ENCODE measurements at places on chromosomes 1 and 21.

- DNase-seq, result no peak
These were observed 18.4 kb downstream of the H6PD start for GRCh38 chr1:9253004-9253403.

DNA sequence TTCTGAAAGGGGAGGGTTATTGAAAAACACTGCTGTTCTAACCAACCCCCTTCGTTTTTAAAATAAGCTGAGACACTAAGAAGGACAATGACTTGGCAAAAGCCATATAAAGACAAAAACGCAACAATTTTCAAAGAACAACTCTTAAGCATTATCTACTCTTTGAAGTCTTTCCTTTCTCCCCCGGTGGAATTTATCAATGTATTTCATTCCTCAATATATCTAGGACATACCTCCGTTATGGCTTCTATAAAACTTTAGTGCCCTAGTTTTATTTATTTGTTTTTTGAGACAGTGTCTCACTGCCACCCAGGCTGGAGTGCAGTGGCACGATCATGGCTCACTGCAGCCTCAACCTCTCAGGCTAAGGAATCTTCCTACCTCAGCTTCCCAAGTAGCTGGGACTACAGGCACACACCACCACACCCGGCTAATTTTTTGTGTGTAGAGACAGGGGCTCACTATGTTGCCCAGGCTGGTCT, 3.2 kb downstream of the NRDC start:
- DNase-seq, result no peak

DNA sequence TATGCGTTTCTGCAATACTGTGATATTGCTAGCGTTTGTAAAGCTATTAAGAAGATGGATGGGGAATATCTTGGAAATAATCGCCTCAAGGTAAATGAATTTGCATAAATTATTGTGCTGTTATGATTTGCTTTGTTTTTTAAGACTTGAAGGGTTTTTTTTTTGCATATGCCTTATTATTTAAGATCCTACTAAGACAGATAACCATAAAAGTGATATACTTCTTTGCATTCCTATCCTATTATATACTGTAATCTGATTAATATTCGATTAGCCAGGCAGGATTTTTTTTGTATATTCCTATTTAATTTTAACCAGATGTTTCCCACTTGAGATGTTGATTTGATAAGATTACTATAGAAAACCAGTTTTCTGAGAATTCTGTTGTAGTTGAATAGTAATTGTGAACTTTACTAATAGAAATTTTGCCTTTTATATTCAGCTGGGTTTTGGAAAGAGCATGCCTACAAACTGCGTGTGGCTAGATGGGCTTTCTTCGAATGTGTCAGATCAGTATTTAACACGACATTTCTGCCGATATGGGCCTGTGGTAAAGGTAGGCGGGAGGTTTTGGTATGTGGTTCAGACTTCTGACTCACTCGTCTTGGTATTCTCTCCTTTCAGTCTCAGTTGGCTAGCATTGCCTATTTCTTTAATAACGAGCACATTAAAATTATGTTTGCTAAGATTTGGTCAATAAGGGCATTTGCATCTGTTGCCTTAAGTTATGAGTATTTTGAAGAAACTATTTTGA, 56.8 kb downstream of the ZBTB17 start:
- no peak for DNase-seq

- no peak for DNase-seq
These were observed 100.8 kb upstream of the SLC45A1 start for GRCh38 chr1:8217011-8217711.

DNA sequence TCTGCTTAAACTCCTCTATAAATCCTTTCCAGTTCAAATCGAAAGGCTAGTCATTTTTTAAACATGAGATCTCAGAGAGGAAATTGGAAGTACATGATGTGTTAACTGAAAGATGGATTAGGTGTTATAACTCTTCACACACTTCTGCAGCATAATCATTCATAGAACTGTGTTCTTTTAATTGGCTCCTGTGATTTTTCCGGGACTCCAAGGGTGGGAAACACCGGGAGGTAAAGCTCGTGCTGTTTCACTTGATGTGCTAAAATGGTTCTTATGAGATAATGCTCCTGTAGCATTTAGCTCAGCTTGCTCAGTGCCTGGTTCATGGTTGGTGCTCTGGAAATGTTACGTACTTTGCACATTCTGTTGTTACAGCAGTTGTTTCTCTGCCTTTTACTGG, 40.2 kb downstream of the CC2D1B start:
- DNase-seq, result no peak

DNA sequence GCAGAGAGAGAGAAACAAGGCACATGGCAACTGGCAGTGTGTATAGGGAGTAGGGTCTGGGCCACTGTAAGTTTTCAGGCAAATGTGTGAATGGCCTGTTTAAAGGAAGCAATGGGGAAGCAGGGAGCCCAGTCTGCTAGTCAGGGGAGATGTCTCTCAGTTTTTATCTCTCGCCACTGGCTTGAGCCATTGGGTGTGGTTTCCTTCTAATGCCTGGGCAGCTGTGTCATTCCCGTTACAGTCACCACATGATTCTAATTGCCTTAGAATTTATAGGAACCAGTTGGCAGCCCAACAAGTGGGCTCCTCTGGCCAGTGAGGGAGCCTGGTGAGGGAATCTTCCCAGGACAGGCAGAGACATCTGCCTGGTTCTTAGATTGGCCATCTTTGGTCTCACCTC, 182.4 kb downstream of the DISC1 start:
- DNase-seq, result no peak

- no peak for DNase-seq
These were observed 252.0 kb downstream of the RHOU start for GRCh38 chr1:228987286-228987685.

DNA sequence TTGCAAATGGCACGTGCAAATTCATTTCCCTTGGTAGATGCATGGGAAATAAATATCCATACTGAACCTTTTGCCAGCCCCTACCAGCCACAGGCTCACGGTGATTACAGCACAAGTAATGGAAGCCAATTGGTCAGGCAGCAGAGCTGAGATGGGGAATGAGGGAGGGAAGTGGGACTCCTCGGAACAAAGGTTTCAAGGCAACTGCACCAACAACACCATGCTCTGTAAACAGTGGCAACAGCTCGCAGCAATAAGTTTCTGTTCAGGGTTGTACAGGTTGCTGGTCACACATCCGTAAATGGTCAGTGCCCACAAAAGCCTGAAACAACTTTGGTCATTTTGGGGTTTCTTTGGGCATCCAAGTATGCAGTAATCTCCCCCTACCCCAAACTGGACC, 62.7 kb upstream of the LPGAT1 start:
- no peak for DNase-seq

GRCh38 chr1:29513357-29513756, 277.0 kb downstream of the PTPRU start:
- DNase-seq, result peak; percentile 47

- DNase-seq, result no peak
These were observed 464.2 kb downstream of the DISC1 start for GRCh38 chr1:232090816-232091215.

DNA sequence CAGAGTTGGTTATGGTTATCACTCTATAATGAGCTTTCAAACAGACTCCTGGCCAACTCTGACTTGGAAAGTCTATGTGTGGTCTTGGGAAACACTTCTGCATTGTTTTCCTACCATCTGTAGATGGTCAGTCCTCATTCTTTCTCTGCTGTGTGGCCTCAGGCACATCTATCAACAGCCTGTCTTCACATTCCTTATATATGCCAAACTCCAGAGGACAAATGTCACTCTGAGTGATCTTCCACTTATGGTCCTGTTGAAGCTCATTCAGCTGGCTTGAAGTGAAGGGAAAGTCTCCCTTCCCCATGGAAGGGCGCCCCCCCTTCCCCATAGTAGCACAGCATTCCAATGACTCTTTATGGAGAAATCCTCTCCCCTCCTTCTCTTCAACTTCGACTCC, 58.7 kb downstream of the VANGL2 start:
- no peak for DNase-seq

- DNase-seq, result no peak
These were observed 75.1 kb downstream of the PHTF1 start for GRCh38 chr1:113684153-113684541.

DNA sequence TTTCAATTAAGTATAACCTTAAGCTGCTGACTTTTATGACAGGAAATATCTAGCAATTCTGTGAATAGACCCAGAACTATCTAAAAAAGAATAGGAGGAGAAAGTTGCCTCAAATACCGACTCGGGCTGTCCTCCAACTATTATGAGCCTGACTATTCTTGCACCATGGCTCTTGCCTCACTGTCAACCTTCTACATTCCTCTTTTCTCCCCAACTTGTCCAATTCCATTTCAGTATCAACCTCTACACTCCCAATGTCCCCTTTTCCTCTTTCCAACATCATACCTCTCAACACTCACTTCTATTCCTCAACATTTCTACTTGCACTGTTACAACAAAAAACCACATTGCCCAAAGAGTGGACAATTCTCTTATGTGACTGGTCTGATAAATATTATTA, 2.3 kb downstream of the ZZZ3 start:
- no peak for DNase-seq

- DNase-seq, result no peak
These were observed 26.0 kb downstream of the RPS6KA1 start for GRCh38 chr1:26555550-26555981.

- DNase-seq, result peak; percentile 53
These were observed at the start of gene MACF1 for GRCh38 chr1:39204441-39205081. Gene MACF1 (plus strand): TSS chr1:39204695. CDS start chr1:39205023, 328 bp downstream.

DNA sequence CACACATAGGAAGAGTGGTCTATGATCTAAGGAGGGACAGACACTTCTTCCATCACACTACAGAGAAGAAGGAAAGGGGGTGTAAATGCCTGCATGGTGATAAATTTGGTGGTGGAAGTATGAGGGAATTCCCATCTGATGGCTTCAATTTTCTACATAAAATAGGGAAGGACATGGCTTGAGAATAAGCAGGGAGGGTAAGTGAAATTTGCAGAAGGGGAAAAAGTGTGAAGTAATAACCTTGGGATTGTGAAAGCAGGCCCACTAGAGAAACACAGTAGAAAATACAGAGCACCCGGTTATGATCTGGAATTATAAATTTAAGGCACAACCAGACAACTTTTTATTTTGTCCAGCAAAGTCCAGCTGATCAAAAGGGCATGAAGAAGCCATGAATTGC, 22.7 kb upstream of the HIVEP3 start:
- no peak for DNase-seq

DNA sequence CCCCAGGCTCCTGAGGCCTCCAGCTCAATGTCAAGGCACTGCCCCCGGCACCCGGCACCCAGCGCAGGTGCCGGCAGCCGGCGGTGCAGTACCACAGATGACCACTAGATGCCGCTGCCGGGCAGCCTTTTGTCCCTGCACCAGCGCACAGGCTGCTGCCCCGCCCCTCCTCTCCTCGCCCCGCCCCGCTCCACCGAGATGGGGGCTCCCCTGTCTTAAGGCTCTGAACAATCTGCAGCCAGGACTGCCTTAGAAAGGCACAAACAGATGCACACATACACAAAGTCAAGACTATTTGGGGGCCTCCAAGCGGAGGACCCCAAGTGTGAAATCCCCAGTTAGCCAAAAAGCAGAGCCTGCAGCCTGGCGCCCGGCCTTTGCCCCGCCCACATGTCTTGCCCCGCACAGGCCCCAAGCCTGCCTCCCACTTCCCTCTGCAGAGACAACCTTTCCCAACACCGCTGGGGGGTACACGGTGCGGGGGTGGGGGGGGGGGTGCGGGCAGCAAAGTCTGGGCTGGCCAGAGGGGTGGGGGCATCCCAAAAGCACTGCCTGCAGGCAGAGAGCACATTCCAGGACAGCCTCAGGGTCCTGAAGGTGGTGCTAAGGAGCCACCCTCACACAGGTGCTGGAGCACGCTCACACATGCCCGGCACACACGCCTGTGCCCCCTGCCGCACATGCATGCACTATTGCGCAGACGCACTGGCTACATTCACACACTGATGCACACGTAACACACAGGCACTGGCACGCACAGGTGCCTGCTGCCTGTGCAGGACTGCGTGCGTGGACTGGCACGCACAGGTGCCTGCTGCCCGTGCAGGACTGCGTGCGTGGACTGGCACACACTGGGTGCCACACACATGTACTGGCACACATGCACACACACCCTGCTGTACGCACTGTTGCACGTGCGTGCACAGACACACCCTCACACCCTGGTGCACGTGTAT, 37.1 kb downstream of the ARHGEF16 start:
- peak; percentile 31 for DNase-seq

DNA sequence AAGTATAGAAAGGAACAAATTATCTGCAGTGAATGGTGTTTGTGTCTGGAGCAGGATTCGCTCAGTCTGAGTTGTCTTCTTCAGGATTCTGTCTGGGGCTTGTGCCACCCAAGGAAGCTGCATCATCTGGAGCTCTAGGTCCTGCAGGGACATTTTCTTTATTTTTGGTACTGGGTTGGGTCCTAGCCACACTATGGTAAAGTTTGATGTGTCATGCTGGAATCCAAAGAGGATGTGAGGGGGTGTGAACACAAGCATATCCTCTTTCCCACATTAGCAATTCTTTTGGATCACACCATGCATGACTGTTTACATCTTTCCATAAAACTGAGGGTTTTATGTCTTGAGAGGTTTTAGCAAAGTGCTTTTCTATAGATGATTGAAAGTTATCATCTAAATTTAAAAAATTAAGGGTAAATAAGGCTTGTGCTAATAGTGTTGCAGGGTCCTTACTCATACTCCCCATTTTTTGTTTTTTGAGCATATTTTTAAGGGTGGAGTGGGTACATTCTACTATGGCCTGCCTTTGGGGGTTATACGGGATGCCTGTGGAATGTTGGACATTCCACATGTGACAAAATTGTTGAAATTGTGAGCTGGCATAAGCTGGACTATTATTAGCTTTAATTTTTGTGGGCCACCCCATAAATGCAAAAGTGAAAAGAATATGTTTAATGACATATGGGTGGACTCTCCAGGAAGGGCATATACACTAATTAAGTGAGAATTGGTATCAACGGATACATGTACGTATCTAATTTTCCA, 152.0 kb upstream of the HMCN1 start:
- DNase-seq, result no peak

DNA sequence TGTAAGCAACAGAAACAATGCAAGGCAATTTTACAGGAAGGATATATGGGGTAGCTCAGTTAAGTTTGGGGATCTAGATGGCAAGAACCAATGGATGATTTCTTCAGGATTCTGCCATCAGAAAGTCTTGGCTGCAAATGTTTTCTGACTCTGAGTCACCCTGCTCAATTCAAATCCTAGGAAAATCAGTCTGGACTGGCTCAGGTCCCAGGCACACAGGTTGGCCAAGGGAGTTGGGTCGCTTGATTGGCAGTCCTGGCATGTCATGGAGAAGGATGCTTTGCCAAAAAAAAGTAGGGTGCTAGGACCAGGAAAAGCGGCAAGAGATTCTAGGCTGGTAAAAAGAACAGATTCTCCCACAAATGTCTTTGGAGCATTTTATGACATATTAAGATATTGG, 28.9 kb upstream of the S1PR1 start:
- no peak for DNase-seq
